ENCODE measurements at places on chromosomes 16 and 17. TPM values are rescaled to one million over a fixed set of nuclear protein-coding genes. Genes with fewer than 3 reads are reported as not detected.

- DNase-seq = no peak
Measured at GRCh38 chr16:83852774-83853173, 45.0 kb downstream of the HSBP1 start.

DNA sequence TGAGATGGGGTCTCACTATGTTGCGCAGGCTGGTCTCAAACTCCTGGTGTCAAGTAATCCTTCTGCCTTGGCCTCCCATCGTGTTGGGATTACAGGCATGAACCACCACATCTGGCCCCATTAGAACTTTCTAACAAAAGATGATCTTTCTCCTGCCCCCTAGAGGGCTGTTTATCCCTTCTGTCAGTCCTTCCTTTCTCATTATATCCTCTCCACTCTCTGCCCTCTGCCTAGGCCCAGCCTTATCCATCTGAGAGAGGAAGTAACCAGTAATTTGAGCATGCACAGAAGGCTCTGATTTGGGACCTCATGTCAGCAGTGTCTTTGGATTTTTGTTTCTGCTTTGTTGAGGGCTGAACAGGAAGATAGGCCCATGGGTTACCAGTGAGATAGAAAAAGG, 4.4 kb upstream of the DHX40 start:
- DNase-seq = no peak

DNA sequence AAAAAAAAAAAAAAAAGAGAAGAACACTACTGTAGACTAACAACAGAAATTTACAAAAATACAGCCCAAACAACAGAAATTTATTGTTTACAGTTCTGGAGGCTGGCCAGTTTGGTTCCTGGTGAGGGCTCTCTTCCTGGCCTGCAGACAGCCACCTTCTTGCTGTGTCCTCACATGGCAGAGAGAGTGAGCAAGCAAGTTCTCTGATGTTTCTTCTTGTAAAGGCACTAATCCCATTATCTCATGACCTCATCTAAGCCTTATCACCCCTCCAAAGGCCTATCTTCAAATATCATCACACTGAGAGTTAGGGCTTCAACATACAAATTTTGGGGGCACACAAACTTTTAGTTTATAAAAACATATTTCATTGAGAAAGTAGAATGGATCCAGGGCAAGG, 7.3 kb downstream of the ARSG start:
- no peak for DNase-seq

- DNase-seq = peak; percentile 42
Measured at GRCh38 chr17:82315703-82316358, 1.6 kb downstream of the CD7 start.

DNA sequence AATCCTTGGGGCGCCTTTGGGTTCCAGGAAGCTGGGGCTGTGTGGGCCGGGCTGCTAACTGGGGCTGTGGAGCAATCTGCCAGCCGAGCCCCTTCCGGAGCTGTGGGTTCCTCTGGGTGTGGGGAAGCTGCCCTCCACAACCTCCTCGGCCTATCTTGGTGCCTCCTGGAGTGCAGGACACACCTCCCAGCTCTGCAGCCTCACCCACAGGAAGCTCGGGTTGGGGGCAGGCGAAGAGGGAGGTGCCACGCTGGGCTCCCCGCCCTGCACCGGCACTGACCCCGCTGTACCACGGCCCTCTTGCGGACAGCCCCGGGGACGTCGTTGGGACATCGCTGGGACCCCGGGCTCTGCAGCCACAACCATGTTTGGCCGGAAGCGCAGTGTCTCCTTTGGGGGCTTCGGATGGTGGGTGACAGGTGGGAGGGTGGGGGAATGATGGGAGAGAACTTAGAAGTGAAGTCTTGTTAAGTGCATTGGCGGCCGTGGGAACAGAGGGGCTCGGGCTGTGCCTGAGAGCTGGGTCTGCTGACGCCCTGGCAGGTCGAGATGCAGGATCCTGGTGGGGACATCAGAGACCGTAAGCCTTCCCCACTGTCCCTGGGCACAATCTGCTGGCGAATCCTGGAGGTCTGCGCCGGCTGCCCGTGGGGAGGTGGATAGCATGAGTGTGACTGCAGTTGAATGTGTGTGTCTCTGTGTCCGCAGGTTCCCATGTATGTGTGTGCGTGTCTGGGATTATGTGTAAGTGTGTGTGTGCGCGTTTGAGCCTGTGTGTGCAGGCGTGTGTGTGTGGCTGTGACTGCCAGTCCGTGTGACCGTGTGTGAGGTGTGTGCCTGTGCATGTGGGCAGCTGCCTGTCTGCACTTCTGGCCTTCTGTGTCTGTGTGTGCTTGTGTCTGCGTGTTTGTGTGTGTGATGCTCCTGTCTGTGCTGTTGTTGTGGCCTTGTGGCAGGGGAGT, at the start of gene RAP1GAP2:
Gene RAP1GAP2, plus strand, starts transcription at position 275 of the 962 bp plus-strand sequence. Its CDS starts 90 bp downstream, at position 365.
- DNase-seq = peak; percentile 40

DNA sequence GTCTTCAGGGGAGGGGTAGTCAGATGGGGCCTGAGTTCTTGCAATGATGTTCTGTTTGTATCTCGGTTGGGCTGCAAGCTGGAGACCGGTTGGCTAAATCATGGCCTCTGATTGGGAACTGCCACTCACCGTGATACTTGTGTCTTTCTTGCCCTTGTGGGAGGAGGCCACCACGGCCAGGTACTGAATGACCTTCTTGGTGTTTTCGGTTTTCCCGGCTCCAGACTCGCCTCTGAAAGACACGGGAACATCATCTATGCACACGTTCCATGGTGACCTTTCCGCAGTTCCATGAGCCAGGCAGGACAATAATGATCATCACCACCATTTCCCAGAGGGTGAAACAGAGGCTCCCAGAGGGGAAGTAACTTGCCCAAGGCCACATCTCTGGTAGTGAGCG, 70.3 kb downstream of the MYH11 start:
- DNase-seq = no peak

- DNase-seq = no peak
Measured at GRCh38 chr16:28981517-28981916, 3.3 kb upstream of the LAT start.

- no peak for DNase-seq
Measured at GRCh38 chr17:10313037-10313672, 59.7 kb downstream of the MYH13 start.

DNA sequence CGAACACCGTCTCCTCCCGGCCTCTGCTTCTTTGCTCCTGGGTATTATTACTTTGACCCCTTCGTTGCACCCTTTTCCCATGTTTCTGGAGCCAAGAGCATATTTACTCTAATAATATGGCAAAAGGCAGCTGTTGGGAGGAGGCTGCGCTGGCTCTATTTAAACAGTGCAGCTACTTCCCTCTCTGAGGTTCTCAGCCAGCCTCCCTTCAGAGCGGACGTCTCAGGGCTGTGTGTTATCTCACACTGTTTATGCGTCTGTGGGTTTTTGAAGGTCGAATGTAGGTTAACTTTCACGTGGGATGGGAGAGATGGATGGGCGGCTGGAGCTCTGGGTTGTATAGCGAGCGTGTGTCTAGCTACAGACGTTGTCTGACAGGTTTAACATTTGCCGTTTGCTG, 45.3 kb downstream of the COX4I1 start:
- peak; percentile 63 for DNase-seq

GRCh38 chr16:2514333-2515179, 804 bp downstream of the ATP6V0C start:
- DNase-seq = peak; percentile 45

The RRAD gene
- 2.0 TPM for polyA plus RNA-seq

The PRSS36 gene
- 2.0 TPM for polyA plus RNA-seq

The MYH8 gene
- polyA plus RNA-seq = 2.1 TPM

The ITGAX gene
- polyA plus RNA-seq = 1.9 TPM

The MMP28 gene
- polyA plus RNA-seq = 7.5 TPM

The TAC4 gene
- 0.39 TPM for polyA plus RNA-seq

The SP2 gene
- 17.9 TPM for polyA plus RNA-seq

The LHX1 gene
- polyA plus RNA-seq = not detected

The THUMPD1 gene
- polyA plus RNA-seq = 49.4 TPM

Data from large intestine (tissue), 12 donors.